ENCODE measurements at places on chromosomes 6 and 20.

GRCh38 chr20:46625875-46626373, 25.3 kb downstream of the SLC13A3 start:
- no peak for DNase-seq

DNA sequence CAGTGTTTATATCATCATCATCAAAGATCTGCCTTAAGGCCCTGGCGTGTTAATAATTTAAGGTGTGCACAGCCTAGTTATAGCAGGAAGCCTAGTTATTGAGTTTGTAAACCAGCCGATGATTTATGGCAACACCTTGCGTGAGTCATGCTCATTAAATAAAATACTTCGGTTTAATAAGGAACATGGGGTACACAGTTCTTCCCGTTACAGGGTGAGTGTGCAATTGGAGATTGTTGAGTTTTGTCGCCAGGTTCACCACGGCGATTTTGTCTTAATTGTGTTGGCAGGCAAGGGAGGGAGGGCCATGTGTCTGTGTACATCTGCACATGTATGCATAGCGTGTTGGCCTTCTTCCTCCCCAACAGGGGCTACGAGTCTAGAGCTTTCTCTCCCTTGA, 104.0 kb downstream of the TFAP2A start:
- no peak for DNase-seq

DNA sequence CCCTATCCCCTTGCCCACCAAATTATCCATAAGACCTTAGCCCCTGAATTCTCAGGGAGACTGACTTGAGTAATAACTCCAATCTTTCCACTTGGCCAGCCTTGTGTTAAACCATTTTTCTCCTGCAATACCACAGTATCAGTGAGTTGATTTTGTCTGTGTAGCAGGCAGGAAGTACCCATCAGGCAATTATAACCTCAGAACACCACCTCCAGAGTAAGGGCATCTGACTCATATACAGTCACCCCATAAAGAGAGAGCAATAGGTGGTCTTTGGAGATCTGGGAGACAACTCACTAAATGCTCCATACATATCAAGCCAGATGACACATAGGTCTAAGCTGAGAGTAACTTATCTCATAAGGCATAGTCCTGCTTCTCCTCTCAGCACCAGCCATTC, 83.7 kb downstream of the FILIP1 start:
- DNase-seq: no peak

DNA sequence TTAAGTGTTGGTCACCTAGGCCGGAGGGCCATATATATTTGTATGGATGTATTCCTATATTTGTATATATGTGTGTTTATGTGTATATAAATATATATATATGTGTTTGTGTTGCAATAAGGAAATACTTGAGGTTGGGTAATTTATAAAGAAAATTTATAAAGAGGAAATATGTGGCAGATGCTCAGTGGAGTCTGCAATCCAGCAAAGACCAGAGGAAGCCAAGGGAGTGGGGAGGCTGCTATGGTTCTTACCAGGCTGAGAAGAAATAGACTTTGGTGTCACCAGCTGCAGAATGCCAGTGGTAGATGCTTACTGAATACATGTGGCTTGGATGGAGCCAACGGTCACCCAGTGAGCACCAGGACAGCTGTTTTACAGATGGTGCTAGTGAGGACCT, 97.4 kb upstream of the ELOVL5 start:
- DNase-seq: no peak

DNA sequence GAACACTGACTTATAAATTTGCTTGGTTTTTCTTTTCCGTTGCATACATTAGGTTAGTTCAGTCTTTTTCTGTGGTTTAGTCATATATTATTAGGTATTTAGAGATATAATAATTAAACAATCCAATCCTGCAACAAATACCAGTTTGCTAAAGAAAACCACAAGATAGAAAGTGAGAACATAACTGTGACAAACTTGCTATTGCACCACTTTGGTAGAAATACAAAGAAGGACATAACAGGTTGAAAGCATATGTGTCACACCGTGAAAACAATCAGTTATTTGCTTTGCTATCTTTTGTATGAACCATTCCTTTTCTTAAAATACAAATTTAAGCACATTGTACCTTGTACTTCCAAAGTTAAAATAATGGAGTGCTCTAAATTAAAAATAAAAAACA, 42.0 kb upstream of the KCNQ5 start:
- DNase-seq: no peak
